Adipose tissue (tissue), 3 donors: ENCODE measurements at places on chromosomes 4 and X. TPM values are rescaled to one million over a fixed set of nuclear protein-coding genes. Genes with fewer than 3 reads are reported as not detected.

The TMEM185A gene
- 11.7 TPM for polyA plus RNA-seq

The WDR17 gene
- polyA plus RNA-seq, result 0.45 TPM

The HTR2C gene
- polyA plus RNA-seq, result not detected

The KCND1 gene
- 4.7 TPM for polyA plus RNA-seq

The BEX3 gene
- 46.8 TPM for polyA plus RNA-seq

The ODAM gene
- 1.1 TPM for polyA plus RNA-seq

The PNMA6A gene
- polyA plus RNA-seq, result 0.68 TPM

The MAOB gene
- polyA plus RNA-seq, result 37.9 TPM

The GPC3 gene
- polyA plus RNA-seq, result 14.1 TPM

The SYN1 gene
- polyA plus RNA-seq, result 1.4 TPM

The SSX4 gene
- polyA plus RNA-seq, result not detected

The FAM241A gene
- polyA plus RNA-seq, result 1.2 TPM

The SLC25A53 gene
- 11.9 TPM for polyA plus RNA-seq

The COX7B2 gene
- not detected for polyA plus RNA-seq

The FAT1 gene
- 4.5 TPM for polyA plus RNA-seq

The PNMA6F gene
- not detected for polyA plus RNA-seq

The PTCHD1 gene
- polyA plus RNA-seq, result 0.03 TPM

The CHRDL1 gene
- polyA plus RNA-seq, result 77.8 TPM

The UGT2B15 gene
- polyA plus RNA-seq, result 2.1 TPM

The CTAG2 gene
- not detected for polyA plus RNA-seq

The PCDH11X gene
- not detected for polyA plus RNA-seq
